ENCODE measurements at places on chromosomes 11 and 22.
A peak's percentile ranks its signal among the peaks of the same experiment; 100 is the strongest.

- DNase-seq = no peak
These were observed 295.9 kb upstream of the ANO5 start for GRCh38 chr11:21896746-21897602.

DNA sequence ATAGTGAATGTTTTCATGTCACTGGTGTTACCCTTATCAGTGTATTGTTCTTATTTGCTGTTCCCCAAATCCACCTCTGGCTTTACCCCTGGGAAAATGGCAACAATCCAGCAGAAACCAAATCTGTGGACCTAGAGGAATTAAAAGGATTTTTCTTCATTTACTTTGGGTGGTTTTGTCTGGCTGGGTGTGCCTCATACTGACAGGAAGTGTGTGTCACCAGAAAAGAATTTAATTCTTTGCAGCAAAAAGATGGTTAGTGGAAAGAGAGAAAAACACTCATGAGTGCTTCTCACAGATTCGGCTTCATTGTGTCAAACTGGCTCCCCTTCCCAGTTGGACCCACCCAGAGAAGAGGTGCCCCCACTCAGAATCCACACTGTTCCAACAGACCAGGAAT lies 38.9 kb downstream of the FZD4 start:
- DNase-seq = no peak

GRCh38 chr11:12217879-12218278 lies 107.5 kb downstream of the MICAL2 start:
- DNase-seq = no peak

GRCh38 chr11:131486100-131486499 lies 115.7 kb downstream of the NTM start:
- DNase-seq = no peak

- DNase-seq = no peak
These were observed 11.5 kb downstream of the CSNK1E start for GRCh38 chr22:38305471-38306448.

DNA sequence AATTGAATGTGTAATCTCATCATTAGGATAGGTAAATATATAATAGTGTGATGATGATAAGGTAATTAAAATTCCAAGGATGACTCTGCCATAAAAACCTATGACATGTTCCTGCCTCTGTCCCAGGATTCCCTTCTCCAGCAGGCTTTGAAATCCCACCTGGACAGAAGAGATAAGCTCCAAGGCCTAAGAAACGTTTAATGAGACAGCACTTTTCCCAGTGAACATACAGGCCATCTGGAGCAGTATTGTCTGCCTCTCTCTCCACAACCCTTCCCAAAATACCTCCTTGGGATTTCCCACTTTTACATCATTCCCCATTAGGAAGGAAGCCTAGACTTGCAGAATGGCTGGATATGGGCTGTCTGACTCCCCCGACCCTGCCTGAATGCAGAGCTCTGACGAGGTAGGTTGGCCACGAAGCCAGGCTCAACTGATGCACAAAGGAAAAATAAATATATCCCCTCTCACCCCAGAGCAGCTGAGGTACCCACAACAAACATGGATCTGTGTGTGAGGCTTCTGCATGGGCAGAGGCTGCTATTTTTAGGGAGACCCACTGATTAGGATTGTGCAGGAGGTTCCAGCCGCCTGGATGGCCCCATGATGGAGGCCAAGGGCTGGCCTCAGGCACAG lies 71.0 kb downstream of the TMPRSS5 start:
- no peak for DNase-seq

DNA sequence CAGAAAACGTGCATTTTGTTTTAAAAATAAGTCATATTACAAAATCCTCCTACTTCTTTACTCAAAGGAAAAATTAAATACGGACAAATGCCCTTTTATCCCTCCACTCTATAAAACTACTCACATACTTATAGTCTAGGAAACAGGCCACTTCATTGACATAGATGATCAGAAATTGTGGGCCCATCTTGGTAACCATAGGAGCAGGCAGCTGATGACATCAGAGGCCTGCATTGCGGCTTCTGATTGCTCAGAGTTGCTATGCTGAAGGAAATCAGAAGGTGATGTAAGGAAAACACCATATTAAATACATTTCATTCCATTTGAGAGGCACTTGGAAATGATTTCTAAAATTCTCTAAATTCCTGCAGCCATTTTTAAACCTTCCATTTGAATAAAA lies 27.0 kb downstream of the FAM76B start:
- no peak for DNase-seq

DNA sequence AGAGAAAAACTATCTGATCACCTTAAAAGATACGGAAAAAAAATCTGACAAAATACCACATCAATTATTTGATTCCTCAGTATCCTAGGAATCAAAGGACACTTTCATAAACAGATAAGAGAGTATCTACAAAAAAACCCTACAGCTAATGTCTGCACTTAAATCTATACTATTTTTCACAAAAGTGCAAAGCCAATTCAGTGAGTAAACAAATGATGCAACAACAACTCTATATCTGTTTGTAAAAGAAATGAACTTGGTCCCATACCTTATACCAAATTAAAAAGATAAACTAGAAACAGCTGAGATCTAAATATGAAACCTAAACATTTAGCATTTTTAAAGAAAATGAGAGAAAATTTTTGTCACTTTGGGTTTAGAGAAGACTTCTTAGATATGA lies 263.8 kb downstream of the SWAP70 start:
- DNase-seq = no peak

DNA sequence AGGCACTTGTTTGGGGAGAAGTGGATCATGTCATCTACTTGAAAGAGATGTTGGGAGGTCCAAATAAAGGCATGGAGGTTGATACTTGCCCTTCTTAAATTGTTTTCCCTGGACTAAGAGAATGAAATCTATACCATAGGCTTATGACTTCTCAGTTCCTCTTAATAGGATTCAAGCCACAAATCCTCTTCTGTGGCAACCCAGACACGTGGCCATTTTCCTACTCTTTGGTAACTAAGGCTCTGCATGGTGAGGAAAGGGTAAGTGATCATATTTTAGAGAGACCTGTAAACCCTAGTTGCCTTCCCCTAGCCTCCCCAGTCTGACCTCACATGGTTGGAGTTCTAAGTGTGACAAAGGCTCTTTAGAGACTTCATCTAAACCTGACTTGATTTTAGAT lies 72.9 kb upstream of the CD44 start:
- no peak for DNase-seq

DNA sequence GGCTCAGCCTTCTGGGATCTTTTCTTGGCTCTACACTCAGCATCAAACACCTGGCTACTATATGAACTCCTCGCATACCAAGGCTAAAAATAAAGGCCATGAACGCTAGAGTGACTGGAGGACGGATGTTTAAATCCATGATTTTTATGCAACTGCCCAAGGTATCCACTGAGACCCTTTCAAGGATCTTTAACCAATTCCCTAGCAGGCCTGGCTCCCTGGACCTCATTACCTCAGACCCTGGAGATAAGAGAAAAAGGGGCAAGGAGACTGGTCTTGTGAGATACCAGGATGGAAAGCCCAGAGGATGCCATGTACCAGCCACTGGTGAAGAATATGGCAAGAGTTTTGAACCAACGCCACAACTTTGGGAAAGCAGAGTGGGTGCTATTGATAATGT lies at the start of gene OR51G2:
TSS of gene OR51G2 (minus strand) at position 101 of the 400 bp plus-strand sequence. CDS start 3,687 bp downstream, outside the sequence.
- no peak for DNase-seq

DNA sequence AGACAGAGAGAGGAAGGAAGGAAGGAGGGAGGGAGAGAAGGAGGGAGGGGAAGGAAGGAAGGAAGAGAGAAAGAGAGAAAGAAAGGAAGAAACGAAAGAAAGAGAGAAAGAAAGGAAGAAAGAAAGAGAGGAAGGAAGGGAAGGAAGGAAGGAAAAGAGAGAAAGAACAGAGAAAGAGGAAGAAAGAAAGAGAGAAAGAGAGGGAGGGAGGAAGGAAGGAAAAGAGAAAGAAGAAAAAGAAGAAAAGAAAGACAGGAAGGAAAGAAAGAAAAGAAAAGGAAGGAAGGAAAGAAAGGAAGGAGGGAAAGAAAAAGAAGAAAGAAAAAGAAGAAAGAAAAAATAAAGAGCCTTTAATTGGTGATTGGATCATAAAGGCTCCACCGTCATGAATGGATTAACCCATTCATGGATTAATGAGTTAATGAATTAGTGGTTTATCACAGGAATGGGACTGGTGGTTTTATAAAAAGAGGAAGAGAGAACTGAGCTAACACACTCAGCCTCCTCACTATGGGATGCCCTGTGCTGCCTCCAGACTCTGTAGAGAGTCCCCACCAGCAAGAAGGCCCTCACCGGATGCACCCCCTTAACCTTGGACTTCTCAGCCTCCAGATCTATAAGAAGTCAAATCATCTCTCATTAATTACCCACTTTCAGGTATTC lies 9.0 kb upstream of the PLAAT2 start:
- DNase-seq = no peak

- no peak for DNase-seq
These were observed 6.7 kb downstream of the GLYATL2 start for GRCh38 chr11:58837707-58838388.

- DNase-seq = no peak
These were observed 41.7 kb upstream of the MUC15 start for GRCh38 chr11:26613759-26614158.

- DNase-seq = no peak
These were observed 1095.5 kb upstream of the CCDC90B start for GRCh38 chr11:84381666-84382065.

- DNase-seq = no peak
These were observed 14.8 kb downstream of the PSMD13 start for GRCh38 chr11:251550-251949.

GRCh38 chr11:3103076-3103475 lies 45.9 kb upstream of the CARS1 start:
- no peak for DNase-seq

- DNase-seq = peak; percentile 36
These were observed 9.7 kb upstream of the RCN1 start for GRCh38 chr11:32081129-32081641.

GRCh38 chr22:36714110-36714509 lies 10.6 kb upstream of the CACNG2 start:
- DNase-seq = no peak

DNA sequence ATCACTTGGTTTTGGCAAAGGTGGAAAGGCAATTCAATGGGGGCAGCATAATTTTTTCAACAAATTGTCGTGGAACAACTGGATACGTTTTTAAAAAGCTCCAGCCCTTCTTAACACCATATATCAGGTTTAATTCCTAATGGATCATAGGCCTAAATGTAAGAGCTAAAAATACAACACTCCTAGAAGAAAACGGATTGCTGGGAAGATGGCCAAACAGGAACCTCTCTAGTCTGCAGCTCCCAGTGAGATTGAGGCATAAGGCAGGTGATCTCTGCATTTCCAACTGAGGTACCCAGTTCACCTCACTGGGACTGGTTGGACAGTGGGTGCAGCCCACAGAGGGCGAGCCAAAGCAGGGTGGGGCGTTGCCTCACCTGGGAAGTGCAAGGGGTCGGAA lies 32.4 kb upstream of the SCGB1D1 start:
- DNase-seq = no peak

DNA sequence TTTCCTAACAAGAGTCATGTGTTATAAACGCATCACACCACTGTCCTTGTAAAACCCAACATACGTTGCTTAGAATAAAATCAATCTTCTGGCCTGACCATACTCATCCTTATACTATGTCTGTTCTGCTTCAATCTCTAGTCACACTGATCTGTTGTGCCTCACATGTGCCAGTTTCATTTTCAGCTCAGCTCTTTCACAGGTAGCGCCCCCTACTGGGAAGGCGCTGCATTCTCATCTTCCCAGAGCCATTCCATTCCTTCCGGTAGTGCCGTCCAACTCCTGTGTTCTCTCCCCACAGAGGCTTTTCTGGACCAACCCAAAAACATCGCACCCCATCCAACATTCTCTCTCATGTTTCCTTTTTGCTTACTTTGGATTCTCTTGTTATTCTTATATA lies 22.2 kb downstream of the CASP5 start:
- no peak for DNase-seq

DNA sequence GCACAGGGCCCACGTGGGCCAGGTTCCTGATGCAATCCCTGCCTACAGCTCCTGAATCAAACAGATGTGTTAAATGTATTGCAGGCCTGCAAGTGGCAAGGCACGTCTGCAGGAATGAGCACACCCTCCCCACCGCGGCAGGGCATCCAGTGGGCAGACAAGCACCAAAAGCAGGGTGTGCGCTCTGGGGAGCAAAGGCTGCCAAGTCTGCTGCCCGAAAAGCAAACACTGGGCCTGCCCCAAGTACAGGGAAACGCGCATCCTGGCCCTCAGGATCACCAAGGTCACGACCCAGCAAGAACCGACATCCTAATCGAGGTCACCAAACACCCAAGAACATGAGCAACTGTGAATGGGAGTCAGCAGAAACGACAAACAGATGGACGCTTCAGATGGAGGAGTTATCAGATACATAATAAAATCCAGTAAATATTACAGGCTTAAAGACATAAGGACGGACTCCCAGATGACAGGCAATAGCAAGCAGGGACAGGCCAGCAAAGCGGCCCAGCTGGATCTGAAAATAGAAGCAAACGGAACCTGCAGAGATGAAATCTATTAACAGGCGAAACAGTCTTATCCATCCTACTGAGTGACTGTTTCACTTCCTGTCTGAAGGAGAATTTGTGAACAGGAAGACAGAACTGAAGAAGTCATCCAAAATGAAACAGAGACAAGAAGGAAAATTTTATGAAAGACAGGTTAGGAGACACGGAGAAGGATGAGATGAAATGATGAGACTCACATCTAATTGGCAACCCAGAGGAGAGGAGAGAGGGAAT lies 26.7 kb downstream of the CARS1 start:
- no peak for DNase-seq

DNA sequence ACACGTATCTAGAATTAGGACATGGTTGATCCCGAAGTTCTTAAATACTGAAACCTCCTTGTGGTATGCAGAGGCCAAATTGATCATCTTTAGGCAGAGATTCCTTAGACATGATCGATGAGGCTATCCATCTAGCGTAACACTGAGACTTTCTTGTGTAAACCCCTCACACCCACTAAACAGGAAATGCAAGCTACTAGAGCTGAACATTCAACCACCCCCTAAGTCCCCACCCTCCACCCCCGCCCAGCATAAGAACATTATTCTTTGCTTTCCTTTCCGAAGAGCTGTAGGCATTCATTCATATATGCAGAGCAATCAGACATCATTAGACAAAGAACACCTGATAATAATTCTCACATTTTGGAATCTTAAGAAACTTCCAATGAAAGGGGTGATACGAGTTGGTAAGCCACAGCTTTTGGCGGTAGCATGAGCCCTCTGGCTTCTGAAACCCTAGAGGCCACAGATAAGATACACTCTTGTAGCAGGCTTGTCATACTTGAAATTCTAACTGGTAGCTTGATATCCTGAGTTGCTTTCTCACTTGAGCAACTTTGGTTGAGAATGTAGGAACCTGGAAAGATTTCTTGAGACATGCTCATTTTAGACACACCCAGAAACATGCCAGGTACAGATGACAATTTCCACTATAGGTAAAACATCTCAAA lies 42.2 kb downstream of the FLI1 start:
- DNase-seq = no peak

DNA sequence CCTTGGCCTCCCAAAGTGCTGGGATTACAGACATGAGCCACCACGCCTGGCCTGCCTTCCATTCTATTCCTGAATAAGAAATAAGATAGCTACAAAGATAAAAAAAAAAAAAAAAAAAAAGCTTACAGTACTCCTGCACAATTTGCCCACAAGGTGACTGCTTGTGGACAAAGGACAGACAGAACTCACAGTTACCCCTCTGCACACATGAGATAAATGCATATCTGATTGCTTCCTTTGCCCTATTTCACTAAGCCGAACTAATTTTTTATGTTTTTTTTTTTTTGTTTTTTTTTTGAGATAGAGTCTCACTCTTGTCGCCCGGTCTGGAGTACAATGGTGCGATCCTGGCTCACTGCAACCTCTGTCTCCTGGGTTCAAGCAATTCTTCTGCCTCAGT lies 23.6 kb upstream of the HSPA8 start:
- DNase-seq = no peak

All from T1000 (cell line).